ENCODE measurements at places on chromosomes 11 and 22.

- peak; percentile 72 for DNase-seq
Observed at GRCh38 chr11:8068605-8069221, 12.3 kb upstream of the TUB start.

- no peak for DNase-seq
Observed at GRCh38 chr11:47106798-47107411, 69.8 kb downstream of the ARFGAP2 start.

DNA sequence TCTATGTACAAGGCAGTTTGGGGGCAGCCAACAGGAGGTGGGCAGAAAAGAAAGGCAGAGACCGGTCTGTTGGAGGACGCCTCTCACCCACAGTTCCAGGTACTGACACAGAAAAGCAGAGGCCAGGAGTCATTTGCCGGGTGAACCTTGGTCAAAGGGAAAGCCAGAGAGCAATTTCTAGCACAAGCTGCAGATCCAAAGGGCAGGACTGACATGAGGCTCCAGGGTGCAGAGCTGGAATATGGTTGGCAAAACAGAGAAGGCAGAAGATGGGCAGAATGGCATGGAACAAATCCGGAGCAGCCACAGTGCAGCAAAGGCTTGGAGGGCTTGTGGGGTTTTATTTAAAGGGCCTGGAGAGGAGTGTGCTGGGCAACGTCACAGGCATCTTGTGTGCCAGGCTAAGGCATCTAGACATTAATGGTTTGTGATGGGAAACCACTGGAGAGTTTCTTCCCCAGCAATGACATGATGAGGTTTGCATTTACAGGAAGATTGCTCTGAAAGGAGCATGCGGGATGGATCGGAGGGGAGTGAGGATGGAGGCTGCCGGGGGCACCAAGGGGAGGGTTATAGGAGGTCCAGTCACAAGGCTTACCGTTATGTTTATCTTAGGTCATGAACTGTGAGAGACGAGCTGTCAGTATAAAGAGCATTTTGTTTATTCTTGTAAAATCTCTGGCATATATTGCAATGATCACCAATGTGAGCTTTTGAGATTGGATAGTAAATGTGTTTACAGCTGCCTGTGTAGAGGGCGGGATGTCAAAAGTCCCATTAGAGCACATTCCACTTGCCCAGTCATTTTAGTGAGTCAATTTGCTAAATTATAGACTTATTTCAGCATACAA, 5.7 kb upstream of the MMP20 start:
- DNase-seq: no peak

GRCh38 chr11:79438631-79439409, 2.0 kb downstream of the TENM4 start:
- DNase-seq: no peak

DNA sequence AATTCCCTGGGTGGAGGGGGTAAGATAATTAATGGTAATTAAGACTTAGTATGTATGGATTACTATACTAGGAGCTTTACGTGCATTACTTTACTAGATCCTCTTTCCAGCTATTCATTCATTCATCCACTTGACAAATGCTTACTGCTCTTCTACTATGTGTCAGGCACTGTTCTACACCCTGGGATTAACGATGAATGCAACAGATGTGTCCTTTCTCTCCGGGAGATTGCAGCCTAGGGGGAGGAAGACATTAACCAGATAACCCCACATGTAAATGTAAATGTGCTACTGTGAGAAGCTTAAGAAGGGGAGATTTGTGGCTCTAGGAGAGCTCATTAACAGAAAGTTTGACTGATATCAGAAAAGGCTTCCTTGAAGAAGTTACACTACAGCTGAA, 1.7 kb downstream of the ANKK1 start:
- DNase-seq: no peak
